ENCODE measurements at places on chromosomes 3 and 15.

GRCh38 chr15:47505712-47506328 lies 211.5 kb upstream of the SEMA6D start:
- DNase-seq, result no peak

- DNase-seq, result no peak
Measured at GRCh38 chr3:138694287-138695007, 85.9 kb downstream of the FAIM start.

GRCh38 chr3:44924457-44925084 lies 50.2 kb downstream of the TGM4 start:
- no peak for DNase-seq

GRCh38 chr3:113251817-113252216 lies 40.5 kb downstream of the BOC start:
- no peak for DNase-seq

DNA sequence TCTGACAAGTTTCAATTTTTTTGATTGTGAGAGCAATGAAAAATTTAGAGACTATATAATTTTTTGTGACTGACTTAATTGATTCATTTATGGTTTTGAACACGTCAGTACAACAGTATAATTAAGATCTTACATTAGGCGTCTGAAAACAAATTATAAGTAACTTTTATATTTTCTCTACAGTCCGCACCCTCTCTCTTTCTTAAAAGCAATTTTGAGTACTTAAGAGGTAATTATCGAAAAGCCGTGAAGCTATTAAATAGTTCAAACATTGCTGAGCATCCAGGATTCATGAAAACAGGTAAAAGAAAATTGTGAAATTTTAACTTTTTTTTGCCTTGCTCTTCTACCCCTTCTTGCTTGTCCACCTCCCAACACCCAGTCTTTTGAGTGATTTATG lies 34.9 kb downstream of the CNOT10 start:
- no peak for DNase-seq

GRCh38 chr15:92205255-92205739 lies 188.4 kb upstream of the ST8SIA2 start:
- DNase-seq, result no peak

GRCh38 chr3:39460677-39461076 lies 6.8 kb upstream of the MOBP start:
- DNase-seq, result no peak

DNA sequence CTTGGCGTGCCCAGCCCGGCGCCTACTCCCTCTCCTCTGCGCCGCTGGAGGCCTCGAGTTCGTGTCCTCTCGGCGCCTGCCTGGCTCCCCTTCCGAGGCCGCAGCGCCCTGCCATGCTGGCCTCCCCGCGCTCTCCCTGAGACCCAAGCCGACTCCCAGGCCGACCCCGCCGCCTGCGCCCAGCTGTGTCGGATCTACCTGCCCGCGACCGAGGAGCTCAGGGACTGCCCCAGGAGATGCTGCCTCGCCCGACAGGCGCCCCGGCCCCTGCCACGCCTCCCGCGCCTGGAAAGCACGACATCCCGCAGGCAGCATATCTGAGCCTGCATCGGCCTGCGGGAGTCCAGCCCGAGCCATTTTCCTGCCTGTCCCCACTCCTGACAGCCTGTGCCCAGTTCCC lies 16.1 kb downstream of the PAQR9 start:
- no peak for DNase-seq

GRCh38 chr3:111747490-111747889 lies 111.6 kb upstream of the PHLDB2 start:
- no peak for DNase-seq

DNA sequence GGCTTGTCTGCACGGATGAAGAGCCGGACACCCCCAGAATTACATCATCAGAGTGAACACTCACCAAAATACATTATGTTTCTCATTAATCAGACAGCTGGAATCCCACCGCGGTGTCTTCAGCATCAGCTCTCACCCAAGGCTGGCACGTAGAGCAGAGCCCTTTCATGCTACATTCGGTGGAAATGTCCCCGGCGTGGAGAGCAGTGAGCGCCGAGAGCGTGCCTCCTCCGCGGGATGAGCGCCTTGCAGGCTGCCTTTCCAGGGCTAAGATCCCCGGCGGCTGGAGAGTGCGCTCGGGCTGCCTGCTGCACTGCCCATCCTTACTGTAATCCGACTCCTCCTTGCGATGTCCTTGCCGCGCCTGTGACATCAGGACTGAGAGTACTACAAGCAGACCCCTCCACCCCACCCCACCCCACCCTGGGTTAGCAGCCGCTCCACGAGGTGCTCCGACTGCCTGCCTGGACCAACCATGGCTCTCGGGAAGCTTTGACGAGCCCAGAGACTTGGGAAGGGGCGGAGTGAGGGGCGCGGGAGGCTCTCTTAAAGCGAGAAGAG lies at the start of gene ZNF385D:
Gene ZNF385D, minus strand, starts transcription at position 380 of the 561 bp plus-strand sequence. Its CDS starts 294 bp downstream, at position 86.
- no peak for DNase-seq

- peak; percentile 79 for DNase-seq
Measured at GRCh38 chr3:15113471-15113870, 14.5 kb upstream of the RBSN start.

GRCh38 chr15:91706322-91707032 lies 147.0 kb upstream of the SLCO3A1 start:
- peak; percentile 64 for DNase-seq

DNA sequence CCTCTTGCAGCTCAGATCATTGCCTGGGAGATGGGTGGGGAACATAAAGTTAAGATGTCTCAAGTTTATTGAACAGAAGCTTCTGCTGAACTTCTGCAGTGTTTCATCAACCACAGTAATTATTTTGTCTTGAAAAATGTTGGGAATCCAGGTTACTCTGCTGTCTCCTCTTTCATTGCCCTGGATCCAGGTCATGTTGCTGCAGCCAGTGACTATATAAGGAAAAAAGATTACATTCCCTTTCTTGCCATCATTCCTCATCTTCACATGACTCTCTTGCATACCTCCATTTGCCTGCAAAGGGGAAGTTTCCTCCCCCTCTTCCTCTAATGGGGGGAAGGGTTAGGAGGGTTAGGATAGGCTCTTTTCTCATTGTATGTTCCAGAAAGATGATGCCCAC lies 15.1 kb downstream of the GMNC start:
- DNase-seq, result no peak

GRCh38 chr3:60188803-60189202 lies 1062.4 kb downstream of the FHIT start:
- DNase-seq, result no peak

DNA sequence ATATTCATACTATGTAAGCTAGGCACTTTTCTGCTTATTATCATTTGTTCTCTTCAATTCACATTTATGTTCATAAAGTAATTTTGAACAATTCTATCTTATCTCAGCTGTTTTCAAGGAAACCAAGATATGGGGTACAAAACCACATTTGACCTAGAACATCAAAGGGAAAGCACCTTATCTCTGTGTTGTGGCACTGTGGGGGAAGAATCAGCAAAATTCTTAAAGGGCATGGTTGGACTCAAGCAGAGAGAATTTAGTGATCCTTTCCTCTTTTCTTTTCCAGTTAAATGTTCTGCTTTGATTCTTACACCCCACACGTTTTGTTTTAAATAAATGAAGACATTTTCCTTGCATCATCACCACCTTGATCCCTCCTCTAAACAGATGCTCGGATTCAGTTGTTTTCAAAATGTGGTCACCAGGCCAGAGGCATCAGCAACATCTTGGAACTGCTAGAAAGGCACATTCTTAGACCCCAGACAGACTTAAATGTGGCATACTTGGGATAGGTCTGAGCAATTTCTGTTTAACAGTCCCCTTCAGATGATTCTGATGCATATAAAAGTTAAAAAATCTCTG lies 128.4 kb upstream of the TP63 start:
- DNase-seq, result no peak

DNA sequence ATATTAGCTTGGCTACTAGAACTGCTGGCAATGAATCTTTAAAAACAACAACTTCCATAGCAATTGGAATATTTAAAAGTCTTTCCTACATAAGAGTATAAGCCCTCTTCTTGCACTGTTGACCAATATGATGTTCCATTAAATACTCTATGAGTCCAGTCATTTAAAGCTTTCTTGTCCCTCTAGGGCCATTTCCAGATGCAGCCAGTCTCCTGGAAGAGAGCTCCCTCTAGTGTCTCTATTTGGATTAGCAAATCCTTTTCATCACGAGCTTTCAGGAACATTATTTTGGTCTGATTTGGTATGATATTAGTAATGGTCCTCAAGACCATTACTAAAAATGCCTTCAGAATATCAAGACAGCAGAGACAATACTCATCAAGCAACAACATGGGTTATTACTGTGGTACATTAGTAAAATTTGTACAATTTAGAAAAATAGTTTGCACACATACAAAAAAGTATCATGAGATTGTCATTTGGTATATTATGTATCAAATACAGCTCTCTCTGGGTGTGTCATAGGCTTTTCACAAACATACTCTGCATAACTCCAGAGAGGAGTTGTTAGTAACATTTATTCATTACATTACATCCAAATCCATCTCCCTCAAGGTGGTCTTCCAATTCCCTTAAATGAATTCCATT lies 101.3 kb downstream of the DPH6 start:
- DNase-seq, result peak; percentile 0

DNA sequence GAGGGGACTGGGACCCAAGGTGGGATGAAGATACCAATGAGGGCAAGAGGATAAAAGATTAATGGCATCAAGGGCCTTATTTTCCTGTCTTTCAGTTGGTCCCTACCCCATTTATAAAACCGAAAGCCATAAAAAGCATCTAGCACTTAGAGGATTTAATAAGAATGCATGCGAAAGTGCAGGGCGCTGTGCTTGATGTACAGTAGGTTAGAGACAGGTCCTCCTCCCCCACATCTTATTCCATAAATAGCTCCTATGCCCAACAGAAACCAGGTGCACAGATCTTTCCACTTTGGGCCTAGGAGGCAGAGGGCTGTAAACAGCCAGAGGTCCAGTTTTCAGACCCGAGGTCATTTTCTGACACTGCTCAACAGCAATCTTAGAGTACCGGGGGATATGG lies 1.2 kb downstream of the LPCAT4 start:
- no peak for DNase-seq

- DNase-seq, result no peak
Measured at GRCh38 chr3:133171831-133172230, 133.6 kb downstream of the TMEM108 start.

GRCh38 chr3:5972586-5972985 lies 785.1 kb downstream of the EDEM1 start:
- DNase-seq, result no peak

- DNase-seq, result no peak
Measured at GRCh38 chr3:99966662-99967416, 147.5 kb downstream of the FILIP1L start.

GRCh38 chr3:189507856-189508255 lies 123.3 kb upstream of the TP63 start:
- no peak for DNase-seq

- no peak for DNase-seq
Measured at GRCh38 chr3:156606729-156607128, 51.8 kb upstream of the SSR3 start.

DNA sequence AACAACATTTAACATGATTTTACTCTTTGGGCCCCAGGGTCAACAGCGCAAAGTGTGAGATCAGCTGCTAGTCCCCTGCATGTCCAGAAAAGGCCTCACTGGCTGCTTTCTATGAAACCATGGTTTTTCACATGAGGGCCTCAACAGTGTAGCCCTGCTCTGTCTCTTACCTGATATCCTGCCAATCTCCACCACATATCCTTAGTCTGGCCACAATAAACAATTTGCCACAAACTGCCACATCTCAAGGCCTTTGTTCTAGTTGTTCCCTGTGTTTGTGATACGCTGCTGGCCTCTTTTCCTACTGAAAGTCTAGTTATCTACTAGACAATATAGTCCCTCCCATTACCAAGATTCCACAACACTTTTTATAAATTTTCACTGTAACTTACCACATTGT lies 17.7 kb downstream of the VPS39 start:
- DNase-seq, result no peak

Data from NCI-H510A treated with DMSO at 0.1 percent for 48 hours (cell line).